Activated CD4-positive, alpha-beta T cell treated with anti-CD3 and anti-CD28 coated beads, Interleukin-2, amount 50 U/mL, for 16 hours (primary cell): ENCODE measurements at places on chromosomes 13 and 19.

DNA sequence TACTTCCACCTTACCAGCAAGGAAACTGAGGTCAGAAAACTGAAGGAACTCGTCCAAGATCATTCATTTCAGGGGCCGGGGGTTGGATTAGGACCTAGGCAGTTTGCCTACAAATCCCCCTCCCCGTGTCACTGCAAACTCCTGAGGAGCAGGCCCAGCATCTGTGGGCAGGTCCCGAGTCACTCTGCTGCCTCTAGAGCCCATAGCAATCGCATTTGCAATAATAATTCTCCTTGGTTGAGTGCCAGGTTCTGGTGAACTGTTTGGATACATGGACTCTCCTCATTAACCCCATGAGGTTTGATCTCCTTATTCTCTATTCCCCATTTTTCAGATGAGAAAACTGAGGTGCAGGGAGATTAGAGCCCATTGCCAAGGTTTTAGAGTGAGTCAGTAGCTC is 903 bp downstream of the PIN1 start:
- no peak for DNase-seq

DNA sequence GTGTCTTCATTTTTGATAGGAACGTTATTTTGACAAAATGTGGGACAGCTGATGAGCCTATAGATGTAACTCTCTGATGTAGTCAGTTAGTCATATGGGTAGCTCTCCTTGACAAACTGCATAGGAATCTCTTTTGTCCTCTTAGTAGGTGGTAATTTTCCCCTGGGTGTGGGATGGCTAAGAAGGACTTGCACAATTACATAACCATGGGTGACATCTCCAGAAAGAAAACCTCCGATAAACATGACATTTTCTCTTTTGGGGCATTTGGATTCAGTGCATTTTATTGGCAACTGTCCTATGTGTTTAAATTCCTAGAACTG is 41.8 kb downstream of the IGFL3 start:
- no peak for DNase-seq

- DNase-seq, result no peak
Observed at GRCh38 chr19:16829822-16830289, 658 bp downstream of the SIN3B start.

GRCh38 chr13:35866801-35867200 is 264.4 kb downstream of the DCLK1 start:
- no peak for DNase-seq

GRCh38 chr13:29909975-29910674 is 59.7 kb upstream of the UBL3 start:
- no peak for DNase-seq

DNA sequence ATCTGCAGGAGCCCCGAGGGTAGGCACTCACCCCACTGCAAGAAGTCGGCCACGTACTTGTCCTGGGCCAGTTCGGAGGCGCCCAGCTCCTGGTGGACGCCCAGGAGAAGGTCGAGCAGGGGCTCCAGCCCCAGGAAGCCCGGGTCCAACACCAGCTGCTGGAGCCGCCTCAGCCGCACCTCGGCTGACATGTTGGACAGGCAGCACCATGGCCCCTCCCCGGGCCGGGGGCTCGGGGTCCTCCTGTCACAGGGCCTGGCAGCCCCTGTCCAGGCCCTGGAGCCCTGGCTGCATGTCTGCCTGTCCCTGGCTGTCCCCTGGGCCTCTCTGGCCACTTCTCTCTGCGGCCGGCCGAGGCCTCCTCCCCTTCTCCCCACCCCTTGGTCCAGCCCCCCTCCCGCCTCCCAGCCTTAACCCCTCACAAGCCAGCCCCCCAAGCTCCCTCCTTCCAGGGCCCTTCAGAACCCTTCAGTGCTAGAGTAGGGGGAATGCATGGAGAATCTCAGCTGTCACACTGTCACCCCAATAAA is at the start of gene DMPK:
Gene DMPK (minus strand): TSS at position 329 of the 530 bp plus-strand sequence. CDS start 138 bp downstream, at position 191.
- no peak for DNase-seq

GRCh38 chr19:29672933-29673336 is 7.7 kb downstream of the PLEKHF1 start:
- peak; percentile 89 for DNase-seq

DNA sequence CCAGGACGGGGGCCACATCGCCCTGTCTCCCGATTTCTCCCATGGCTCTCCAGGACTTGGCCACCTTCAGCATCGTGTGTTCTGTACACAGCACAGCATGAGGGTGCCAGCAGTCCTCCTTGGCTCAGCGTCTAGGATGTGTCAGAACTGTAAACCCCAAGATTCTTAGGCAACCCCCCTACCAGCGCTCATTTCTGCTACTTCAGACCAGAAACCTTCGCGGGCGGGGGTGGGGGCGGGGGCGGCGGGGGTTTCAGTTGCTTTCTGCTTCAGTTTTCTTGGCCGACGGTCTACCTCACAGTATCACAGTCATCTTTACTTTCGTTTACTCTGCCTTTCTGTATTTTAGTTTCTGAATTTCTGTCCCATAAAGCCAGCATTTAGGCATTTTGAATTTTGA is 82.4 kb downstream of the GGACT start:
- peak; percentile 64 for DNase-seq

DNA sequence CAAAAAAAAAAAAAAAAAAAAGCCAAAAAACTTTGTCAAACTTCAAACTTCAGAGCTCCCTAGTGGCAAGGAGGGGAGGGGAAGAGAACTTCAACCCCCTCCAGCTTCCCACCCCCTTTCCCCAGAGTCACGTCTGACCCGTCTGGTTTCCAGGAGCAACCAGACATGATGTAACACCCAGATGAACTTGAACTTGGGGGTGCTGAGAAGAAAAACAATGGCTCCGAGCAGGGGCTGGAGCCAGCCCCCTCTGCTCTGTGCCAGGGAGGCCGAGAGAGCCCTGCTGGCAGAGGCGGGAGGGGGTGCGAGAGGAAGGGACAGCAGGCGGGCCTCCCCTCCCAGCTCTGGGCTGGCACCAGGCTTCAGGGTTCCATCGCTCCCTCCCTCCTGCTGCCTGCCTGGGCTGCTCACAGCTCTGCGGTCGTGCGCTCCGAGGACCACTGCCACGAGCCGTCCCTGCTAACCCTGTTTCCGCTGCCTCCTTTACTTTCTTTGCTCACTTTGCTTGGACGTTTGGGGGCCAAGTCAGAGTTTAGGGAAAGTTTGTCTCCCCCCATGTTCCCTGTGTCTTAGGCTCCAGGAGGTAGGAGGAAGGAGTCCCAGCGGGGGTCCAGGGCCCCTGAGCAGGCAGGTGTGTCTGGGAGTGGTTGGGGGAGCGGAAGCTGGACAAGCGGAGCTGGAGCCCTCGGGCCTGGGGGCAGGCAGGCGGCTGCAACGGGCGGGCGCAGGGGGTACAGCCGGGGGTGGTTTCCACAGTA is 11.1 kb downstream of the LYL1 start:
- DNase-seq, result no peak

- DNase-seq, result no peak
Observed at GRCh38 chr19:46371371-46371901, 24.5 kb downstream of the PPP5C start.

- DNase-seq, result no peak
Observed at GRCh38 chr19:14165990-14166830, 29.8 kb upstream of the ASF1B start.

DNA sequence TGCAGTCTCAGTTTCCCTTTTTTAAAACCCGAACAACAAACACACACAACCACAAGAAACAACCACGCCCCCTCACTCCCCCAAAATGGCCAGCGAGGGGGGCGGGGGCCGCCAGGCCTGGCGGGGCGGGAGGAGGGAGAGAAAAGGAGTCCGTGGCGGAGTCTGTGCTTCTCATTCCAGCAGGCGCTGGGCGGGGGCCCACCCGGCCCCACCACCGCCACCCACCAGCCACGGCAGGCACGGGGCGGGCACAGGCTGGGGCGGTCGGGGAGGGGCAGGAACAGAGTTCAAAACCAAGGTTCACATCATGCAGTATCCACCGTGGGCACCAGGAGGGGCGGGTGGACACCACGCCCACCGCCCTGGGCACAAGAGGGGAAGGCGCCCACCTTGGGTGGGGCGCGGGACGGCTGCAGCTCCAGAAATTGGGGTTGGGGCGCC is 12.9 kb downstream of the DPF1 start:
- no peak for DNase-seq

DNA sequence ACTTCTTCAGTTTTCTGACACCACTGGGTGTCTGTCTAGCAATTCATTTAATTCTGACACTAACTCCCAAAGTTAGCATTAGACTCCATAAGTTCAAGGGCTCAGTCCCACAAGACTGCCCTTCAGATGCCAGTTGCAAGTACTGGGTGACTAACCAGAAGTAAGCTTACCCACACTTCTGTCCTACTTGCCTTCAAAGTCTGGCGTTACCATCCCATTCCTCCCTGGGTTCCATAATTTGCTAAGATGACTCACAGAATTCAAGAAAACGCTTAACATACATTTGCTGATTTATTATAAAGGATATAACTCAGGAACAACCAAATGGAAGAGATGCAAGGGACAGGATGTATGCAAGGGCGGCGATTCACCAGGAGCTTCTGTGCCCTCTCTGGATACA is 45.5 kb upstream of the NPAS1 start:
- no peak for DNase-seq

GRCh38 chr13:101308247-101309013 is 107.9 kb downstream of the NALCN start:
- DNase-seq, result no peak

DNA sequence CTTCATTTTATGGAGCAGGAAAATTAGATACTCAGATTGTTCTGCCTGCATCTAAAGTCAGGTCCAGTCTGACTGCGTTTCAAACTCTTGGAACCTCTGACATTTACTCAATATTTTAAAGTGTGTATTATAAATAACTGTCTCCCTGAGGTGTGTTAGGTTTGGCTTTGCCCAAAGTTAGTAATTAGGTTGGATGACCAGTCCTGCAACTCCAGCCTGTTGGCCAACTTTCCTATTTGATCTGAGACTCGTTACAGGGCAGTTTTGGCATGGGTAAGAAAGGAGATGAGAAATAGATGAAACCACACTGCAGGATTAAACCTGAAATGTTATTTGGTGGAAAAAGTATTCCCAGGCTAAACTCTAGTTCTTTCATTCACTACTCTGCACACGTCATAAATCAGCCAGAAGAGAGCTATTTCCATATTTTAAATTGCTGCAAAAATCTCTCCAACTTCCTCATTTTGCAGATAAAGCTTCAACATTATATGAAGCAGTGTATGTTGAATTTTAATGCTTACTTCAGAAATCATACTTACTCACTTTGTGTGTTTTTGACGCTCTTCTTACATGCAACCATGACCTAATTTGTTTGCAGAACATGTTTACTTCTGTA is 357.1 kb downstream of the DCT start:
- DNase-seq, result no peak

- DNase-seq, result no peak
Observed at GRCh38 chr19:13669780-13670355, 94.5 kb upstream of the MRI1 start.

GRCh38 chr13:89490661-89491060 is 1819.5 kb downstream of the SLITRK5 start:
- no peak for DNase-seq

- no peak for DNase-seq
Observed at GRCh38 chr19:1220976-1221903, 15.7 kb downstream of the STK11 start.

GRCh38 chr19:2618611-2619010 is 83.9 kb downstream of the GNG7 start:
- DNase-seq, result peak; percentile 72

DNA sequence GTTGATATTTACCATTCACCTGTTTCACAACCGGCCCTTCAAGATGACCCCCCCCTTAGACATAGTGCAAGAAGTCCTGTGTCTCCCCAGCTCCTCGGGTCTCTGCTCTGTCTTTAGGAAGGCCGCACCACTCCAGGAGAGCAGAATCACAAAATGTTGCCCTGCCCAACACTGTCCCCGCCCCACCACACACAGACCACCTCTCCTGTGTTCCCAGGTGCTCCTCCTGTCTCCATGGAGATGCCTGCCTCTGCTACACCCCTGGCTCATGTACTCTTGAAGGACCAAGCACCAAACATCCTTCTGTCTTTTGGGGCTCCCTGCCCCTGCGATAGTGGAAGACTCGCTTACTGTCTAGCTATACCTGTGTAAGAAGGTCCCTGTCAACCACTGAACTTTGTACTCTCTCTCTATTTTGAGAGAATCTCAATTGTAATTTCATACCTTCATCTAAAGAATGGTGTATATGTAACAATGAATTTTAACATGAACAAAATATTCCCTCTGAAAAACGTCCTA is 9.6 kb upstream of the TNFRSF19 start:
- no peak for DNase-seq

DNA sequence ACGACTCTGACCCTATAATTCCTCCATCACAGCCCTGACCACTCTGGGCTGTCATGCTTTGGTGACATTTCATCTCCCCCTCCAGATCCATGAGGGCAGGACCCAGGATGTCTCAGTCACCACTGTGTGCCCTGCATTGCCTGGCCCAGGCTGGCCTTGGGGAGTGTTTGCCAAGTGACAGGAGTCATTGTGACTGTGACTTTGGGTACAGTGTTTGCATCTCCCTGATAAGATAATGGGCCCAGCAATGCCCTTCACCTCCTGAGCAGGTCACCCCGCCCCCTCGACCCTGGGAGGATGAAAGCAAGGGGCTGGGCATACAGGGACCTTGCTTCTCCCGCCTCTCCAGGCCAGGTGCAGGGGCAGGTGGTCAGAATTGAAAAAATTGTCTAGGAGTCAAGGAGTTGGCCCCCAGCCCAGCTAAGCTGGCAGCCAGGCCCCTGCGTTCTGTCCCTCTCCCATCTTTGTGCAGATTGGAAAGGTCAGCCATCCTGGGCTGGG is 5.9 kb upstream of the ATP4A start:
- no peak for DNase-seq

DNA sequence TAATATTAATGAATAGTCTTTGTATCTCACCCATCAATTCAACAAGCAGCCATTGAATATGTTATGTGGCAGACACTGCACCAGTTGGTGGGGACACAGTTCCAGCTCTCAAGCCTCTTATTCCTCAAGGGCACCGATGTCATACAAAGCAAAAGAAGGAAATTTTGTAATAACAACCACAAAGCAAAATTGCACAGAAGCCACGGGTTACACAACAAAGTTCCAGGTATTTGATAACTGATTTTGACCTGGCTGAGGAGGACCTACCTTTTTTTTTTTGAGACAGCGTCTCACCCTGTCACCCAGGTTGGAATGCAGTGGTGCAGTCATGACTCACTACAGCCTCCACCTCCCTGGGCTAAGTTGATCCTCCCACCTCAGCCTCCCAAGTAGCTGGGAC is 266.7 kb downstream of the FOXO1 start:
- no peak for DNase-seq

- no peak for DNase-seq
Observed at GRCh38 chr19:40469011-40469410, 2.2 kb downstream of the SPTBN4 start.

- DNase-seq, result no peak
Observed at GRCh38 chr13:66468656-66469055, 761.5 kb downstream of the PCDH9 start.

DNA sequence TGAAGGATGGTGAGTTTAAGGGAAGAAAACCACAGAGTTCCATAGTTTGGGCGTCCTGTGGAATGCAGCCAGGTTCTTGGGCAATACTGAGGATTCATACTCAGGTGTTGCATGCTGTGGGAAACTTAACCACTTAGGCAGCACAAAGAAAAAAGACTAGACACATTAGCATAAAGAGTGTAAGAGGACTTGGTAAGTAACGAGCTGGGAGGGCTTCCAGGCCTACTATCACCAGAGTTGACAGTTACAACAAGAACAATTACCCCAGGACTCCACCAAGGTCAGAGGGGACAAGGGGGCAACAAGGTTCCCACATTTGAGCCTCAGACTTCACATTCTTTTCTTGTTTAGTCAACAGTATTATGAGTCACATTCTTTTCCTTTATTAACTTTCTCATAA is 33.2 kb downstream of the KCTD12 start:
- no peak for DNase-seq

GRCh38 chr19:14310055-14310454 is 71.2 kb upstream of the ADGRE5 start:
- DNase-seq, result no peak
